Activated CD4-positive, alpha-beta T cell treated with anti-CD3 and anti-CD28 coated beads for 48 hours (primary cell): ENCODE measurements at places on chromosomes 6 and 20.

DNA sequence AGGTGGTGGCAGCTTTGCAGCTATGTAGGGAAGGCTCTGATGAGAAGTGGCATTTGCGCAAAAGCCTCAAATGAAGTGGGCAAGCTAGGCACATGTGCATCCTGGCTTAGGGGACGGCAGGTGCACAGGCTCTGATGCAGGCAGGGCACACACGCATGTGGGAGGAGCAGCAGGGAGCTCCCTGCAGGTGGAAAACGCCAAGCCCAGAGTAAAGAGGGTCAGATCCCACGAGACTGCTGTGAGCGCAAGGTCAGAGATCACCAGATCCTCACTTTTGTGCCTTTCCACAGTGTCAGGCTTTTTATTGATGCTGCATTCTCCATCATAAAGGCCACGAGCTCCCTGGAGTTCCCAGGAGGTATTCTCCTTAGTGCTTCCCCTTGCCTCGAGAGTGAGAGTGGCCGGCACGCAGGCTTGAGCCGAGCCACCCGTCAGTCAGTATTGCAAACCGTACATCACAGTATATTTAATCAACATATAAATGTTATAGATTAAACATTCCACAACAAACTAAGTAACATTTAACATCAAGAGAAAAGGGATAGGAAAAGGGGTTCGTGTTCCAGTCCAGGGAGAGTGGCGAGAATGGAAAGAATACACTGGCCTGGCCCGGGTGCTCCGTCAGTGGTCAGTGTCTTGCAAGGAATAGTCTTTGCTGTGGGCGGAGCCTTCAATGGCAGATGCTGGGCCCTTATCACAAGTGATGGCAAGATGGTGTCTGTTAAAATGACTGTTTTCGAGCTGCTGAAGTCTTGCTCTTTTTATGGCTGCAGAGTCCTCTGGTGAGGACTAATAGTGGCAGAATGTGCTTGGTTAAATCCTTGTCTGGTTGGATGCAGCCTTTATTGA, 109.4 kb downstream of the SYNDIG1 start:
- DNase-seq, result no peak

DNA sequence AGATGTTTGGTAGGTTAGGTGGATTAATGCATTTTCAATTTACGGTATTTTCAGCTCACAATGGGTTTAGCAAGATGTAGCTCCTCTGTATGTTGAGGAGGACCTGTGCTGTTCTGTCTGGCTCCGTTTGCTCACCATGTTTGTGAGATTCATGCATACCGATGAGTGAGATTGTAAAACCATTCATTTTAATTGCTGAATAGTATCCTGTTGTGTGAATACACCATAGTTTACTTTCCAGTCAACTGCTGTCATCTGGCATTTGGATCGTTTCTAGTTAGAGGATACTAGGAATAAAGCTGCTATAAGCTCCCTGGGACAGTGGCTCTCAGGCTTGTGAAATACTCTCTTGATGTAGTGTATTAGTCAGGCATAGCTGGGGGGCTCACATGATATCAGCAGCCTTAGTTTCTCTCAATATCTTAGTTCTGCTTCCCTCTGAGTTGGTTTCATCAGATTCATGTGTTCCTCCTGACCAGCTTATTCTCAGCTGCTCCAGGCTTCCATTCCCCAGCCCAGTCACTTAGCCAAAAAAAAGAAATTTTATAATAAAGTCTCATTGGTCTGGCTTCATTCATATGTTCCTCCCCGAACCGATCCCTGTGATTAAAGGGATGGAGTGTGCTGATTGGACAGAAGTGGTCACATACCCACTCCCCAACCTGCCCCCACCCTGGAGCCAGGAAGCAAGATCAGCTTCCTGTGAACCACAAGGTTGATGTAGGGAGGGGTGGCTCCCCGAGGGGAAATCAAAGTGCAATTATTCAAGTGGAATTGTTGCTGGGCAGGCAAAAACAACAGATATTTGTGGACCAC, 10.9 kb upstream of the B4GALT5 start:
- peak; percentile 7 for DNase-seq

GRCh38 chr20:31523361-31524283, 9.4 kb downstream of the HM13 start:
- no peak for DNase-seq

GRCh38 chr6:71349395-71349794, 60.8 kb downstream of the OGFRL1 start:
- DNase-seq, result no peak

DNA sequence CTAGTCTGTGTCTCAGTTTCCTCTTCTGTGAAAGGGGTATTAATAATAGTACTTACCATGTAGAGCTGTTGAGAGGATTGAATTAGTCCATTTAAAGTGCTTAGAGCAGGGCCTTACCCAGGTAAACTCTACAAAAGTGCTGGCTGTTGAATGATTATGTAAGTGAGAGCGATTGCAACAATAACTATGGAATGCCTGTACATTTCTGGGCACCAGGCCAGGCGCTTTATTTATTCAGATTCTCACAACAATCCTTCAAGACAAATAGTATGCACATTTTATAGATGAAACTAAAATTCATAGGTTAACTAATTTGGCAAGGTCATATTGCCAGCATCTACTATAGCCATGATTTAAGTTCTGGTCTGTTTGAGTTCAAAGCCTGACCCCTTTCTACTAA, 78.3 kb upstream of the MMS22L start:
- DNase-seq, result no peak

DNA sequence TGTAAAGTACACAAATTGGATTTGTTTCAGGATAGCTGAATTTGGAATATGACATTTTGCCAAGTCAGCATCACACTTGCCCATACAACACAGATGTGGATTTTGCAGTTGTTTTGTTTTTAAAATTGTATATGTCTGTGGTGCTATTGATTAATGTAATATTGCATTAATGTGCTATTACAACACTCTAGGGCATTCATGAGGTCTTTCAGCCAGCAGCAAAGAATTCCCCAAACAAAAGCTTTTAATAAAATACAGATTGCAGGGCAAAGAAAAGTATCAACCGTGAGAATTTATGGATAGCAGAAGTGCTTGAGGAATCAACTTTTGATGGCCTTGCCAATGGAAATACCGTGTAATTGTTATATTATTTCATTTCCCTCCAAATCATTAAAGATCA, 144.9 kb downstream of the AIG1 start:
- no peak for DNase-seq

DNA sequence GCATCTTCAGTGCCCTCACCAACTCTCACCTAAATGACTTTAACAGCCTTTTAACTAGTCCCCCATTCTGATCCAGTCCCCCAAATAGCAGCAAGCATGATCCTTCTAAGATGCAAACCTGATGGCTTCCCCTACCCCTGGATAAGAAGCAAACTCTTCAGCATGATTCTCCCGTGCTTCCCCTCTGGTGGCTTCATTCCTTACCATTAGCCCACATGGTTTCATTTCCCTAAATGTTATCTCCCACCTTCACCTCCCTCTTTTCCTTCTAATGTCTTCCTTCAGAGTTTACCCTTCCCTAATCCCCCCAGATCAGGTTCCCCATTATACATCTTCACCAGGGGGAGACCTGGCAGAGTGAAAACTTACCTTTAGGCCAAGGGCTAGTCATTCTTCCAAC, 4.0 kb upstream of the RAB5IF start:
- DNase-seq, result no peak

DNA sequence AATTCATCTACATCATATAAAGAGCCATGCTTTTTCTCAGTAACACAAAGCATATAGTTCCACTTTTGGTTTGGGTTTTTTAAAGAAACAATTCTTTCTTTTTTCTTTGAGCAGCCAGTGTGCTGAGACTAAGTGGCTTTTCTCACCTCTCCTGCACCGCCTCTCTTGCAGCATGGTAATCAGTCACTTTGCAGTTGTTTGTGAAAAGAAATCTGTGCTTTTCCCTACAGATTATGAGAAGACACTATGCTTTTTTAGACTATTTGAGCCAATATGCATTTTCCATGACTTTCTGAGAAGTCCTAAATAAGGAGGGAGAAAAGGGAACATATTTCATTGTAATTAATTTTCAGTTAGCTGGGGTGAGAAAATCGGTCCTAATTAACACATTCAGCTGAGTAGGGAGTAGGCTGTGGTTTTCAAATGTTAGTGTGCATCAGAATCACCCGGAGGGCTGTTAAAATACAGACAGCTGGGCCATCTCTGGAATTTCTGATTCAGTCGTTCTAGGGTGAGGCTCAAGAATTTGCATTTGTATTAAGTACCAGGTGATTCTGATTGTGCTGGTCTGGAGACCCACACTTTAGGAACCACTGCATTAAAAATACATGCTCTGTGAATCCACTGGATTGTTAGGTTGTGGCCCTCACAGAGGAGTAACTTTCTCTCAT, 155.2 kb downstream of the TINAG start:
- no peak for DNase-seq

DNA sequence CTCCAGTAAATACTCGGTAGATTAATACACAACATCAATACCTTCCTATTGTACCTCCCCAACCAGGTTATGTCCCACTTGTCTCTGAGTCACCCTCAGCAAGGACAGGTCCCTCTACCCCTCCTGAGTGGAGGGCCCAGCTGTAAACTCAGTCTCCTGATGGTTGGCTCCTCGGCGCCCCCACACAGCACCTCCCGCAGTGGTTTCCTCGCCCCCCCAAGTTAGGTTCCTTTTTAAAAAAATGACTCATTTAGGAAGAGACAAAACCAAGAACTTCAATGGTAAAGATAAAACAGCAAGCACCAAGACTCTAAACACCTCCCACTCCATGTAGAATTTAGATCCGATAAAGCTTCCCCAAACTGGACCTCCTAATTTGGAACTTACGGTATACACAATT, 83.5 kb downstream of the TRERF1 start:
- peak; percentile 76 for DNase-seq

DNA sequence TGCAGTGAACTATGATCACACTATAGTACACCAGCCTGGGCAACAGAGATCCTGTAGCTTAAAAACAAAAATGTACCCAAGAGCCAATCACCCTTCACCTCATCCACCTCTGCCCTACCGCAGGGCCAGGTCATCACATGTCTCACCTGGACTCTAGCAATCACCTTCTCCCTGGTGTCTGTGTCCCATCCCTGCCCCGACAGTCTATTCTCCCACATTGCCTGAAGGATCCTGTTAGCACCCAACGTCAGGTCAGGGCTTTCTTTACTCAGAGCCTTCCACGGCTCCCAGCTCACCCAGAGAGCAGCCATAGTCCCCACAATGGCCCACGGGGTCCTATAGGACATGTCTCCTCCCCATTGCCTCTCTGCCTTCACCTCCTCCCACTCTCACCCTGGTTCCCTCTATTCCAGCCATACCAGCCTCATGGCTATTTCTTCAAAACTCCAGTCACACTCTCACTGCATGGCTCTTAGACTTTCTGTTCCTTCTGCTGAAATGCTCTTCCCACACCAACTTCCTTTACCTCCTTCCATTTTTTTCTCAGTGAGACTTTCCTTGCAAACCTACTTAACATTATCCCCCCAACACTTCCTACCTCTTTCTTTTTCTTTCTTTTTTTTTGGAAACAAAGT, 22.5 kb upstream of the ARFGEF2 start:
- DNase-seq, result no peak

DNA sequence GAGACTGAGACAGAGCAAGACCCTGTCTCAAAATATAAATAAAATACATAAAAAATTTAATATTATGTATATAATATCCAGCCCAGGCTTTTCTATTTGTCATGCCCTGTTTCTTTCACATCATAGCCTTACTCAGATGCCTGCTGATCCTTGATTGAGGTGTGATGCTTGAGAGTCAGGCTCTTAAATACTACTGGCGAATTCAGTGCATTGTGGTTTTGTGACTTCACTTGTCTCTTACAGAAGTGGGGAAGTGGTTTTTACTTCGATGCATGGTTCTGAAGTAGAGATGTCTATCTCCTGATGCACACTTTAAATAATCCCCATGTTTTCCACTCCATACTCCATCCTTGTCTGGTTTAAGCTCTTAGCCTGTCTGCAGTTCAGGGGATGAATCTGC, 29.1 kb downstream of the ASXL1 start:
- DNase-seq, result no peak

DNA sequence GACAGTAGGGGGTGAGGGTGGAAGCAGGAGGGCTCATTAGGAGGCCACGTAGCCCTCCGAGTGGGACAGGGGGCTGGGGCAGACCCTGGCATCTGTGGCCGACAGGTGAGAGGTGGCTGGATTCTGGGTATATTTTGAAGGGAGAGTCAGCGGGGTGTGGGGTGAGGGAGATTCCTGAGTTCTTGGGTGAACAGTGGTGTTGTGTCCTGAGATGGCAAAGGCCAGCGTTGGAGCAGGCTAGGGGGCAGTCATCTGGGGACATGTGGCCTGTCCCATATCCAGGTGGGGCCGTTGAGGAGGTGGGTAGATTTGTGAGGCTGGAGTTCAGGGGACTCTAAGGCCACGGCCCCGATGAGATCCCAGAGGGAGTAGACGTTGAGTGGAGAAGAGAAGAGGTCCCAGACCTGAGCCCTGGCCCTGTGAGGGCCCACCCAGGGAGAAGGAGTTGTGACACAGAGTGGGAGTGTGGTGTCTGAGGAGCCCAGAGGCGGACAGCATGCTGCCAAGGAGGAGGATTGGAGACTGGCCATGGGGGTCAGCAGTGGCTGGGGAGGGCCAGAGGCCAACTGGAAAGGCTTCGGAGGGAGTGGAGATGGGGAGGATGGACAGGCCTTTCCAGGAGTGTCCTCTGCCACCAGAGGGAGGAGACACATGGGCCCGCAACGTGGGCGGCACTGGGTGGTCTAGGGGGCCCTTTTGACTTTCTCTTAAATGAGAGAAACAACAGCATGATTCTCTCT, 19.6 kb downstream of the PACSIN1 start:
- DNase-seq, result no peak

GRCh38 chr6:166707045-166707444, 80.0 kb upstream of the RPS6KA2 start:
- DNase-seq, result peak; percentile 47

DNA sequence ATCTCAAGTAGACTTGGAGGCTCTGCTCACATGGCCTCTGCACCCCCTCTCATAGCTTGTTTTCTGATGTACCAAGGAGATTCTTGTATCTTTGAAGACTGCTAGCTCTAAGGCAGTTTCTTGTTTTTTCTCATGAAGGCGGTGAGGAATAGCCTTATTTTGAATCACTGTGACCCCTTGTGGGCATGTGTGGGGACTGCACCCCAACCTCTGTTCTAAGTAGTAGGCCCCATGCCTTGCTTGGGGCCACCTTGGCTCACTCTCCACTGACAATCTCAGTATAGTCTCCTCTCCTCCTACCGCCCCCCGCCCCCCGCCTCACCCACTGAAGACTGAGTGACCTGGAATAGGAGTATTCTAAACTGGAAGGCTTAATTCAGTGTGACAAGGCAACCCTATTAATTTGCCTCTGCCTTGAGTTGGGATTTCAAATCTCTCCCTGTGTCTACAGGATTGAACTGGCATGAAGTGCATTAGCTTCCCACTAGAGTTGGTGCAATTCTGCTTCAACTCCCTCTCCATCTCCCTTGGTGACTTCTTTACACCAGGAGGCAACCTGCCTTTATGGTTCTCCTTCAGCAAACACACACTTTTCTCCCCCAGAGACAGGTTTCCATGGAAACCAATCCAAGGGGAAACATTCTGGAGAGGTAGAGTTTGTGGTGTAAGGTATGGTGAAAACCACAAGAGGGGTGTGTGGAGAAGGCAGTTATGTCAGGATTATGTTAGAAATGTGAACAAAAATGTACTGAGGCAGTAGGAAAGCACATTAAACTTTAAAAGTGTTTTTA, 75.4 kb upstream of the ECI2 start:
- DNase-seq, result peak; percentile 82
